Tibial artery (tissue), 4 donors: ENCODE measurements at places on chromosomes 6 and 20.

- no peak for DNase-seq
Measured at GRCh38 chr6:43339168-43339567, 30.3 kb downstream of the ZNF318 start.

DNA sequence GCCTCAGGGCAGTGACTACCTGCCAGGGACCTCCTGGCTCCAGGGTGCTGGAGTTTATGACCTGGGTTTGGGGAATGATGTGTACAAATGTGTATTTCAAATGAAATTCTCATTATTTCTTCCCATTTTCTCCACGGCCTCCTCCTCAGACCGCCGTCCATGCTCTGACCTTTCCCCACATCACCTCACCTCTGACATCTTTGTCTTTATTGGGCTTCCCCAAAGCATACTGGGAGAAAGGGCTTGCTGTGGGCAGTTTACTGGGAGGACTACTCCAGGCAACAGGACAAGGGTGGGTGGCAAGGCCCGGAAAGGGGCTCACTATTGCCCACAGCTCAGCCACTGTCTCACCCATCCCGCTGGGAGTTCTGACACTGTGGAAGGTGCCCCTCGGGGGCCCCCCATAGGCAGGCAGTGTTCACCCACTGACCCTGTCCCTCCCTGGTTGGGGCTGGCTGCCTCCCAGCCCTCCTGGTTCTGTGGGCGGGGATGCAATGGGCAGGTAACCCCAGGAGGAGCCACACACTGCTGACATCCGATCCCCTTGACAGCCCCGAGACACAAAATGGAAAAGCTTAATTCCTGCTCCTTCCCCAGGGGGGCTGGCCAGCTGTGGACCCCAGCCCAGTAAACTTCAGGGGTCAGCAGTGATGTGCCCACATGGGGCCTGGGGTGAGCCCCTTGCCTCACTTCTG lies 39.8 kb upstream of the CST7 start:
- DNase-seq, result no peak

DNA sequence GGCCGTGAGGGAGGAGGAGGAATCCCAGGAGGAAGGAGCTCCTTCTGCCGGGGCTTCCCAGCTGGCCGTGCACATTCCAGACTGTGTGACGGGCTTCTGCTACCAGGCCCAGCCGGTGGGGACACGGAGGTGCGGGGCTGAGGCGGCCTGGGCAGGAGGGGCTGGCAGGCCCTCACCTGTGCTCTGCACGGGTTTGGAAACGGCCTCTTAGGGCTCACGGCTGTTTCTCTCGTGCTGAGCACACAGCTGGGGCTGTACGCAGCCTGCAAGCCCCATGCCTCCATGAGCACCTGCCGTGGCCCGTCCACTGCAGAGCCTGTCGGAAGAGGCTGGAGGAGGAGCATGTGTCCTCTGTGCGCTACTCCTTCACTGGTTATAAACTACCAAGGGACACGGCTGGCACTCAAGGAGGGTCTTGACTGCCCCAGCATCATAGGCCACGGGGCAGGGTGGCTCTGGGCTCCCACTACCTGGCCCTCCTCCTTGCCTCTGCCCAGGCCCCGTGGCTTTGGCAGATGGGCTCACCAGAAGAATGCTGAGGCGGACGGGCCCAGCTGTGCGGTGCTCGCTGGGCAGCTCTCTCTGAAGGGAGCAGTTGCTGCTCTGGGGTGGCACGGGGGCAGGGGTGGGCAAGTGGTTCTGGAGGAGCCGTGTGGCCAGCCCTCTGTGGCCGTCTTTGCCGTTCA lies 15.8 kb downstream of the NPEPL1 start:
- DNase-seq, result no peak

- DNase-seq, result no peak
Measured at GRCh38 chr6:155274106-155274505, 10.3 kb downstream of the CLDN20 start.

- no peak for DNase-seq
Measured at GRCh38 chr20:6533351-6533750, 234.1 kb upstream of the BMP2 start.

- DNase-seq, result no peak
Measured at GRCh38 chr20:1807394-1807793, 87.8 kb upstream of the SIRPA start.

DNA sequence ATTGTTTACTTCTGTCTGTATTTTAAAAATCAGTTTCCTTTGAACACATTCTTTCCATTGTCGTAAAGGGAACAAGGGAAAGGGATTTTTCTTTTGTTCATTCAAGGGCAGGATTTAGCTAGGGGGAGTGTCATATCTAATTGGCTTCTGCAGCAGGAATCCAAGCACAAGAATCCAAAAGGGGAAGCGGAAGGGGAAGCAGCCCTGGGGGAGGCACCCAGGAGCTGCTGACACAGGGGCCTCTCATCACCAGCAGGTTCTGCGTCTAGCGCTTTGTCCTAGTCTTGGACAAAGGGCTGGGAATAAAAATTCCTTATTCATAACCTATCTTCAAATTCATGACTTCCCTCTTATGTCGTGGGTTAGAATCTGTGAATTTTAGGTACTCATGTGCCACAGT lies 13.7 kb downstream of the RIPK1 start:
- peak; percentile 48 for DNase-seq

DNA sequence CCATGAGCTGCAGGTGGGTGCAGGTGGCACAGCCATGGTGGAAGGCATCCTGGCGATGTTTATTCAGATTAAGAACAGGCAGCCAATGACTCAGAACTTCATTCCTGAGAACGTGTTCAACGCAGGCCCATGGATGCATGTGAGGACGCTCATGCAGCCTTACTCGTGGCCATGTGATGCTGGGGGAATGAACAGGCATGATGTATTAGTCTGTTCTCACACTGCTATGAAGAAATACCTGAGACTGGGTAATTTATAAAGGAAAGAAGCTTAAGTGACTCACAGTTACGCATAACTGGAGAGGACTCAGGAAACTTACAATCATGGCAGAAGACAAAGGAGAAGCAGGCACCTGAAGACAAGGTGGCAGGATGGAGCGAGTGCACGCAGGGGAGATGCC lies 146.6 kb downstream of the RNASET2 start:
- DNase-seq, result no peak

DNA sequence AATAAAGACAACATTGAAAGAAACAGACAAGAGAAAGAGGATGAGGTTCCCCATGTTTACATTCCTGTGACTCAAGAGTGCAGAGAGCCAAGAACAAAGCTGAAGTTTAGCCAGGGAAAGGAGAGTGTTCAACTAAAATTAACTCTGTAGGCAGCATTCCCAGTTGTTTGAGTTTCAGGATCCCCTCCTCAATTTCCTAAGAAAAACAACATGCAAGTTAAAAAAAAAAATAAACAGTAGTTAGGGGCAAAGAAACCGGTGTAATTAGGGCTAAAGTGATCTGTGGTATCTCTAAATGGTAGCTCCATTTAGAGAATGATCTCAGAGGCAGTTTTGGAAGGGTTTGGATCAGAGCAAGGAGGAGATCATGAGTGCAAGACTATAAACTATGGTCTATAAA lies 30.9 kb upstream of the RAB23 start:
- no peak for DNase-seq

GRCh38 chr6:50128420-50129005 lies 78.8 kb upstream of the DEFB112 start:
- no peak for DNase-seq

GRCh38 chr6:142810952-142811514 lies 133.9 kb downstream of the HIVEP2 start:
- DNase-seq, result no peak

DNA sequence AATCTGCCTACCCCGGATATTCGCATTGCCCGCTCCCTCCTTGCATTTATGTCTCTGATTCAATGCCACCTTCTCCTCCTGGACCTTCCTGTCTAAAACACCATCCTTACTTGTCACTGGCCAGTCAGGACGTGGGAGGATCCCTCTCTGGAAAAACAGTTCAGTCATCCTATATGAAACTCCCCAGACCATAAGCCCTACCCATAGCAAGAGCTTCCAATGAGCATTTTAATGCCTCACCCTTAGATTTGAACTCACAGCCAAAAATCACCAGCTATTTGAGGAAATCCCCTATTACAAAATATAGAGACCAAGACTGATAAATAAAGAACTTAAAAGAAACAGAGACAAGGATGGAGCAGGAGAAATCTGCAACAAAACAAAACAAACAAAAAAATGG lies 86.4 kb downstream of the SHLD1 start:
- DNase-seq, result no peak

- no peak for DNase-seq
Measured at GRCh38 chr20:56711018-56711417, 81.9 kb downstream of the TFAP2C start.

- DNase-seq, result no peak
Measured at GRCh38 chr6:144262470-144263369, 22.4 kb upstream of the UTRN start.

DNA sequence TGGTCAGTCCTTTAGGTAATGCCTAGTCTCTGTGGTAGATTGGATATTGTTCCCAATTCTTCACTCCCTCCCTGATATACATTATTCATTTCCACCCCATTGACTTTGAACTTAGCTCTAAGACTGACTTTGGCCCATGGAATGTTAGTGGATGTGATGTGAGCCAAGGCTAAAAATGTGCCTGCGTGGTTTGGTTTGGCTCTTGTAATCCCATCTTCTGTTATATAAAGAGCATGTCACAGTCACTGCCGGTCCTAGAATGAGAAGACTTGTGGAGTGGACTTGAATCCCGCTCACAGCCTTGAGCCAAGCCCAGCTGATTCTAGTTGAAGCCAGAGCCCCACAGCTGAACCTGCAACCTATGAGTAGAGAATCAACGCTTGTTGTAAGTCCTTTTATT lies 23.6 kb upstream of the DNAAF9 start:
- DNase-seq, result no peak

- no peak for DNase-seq
Measured at GRCh38 chr6:147561726-147562125, 53.2 kb downstream of the SAMD5 start.

DNA sequence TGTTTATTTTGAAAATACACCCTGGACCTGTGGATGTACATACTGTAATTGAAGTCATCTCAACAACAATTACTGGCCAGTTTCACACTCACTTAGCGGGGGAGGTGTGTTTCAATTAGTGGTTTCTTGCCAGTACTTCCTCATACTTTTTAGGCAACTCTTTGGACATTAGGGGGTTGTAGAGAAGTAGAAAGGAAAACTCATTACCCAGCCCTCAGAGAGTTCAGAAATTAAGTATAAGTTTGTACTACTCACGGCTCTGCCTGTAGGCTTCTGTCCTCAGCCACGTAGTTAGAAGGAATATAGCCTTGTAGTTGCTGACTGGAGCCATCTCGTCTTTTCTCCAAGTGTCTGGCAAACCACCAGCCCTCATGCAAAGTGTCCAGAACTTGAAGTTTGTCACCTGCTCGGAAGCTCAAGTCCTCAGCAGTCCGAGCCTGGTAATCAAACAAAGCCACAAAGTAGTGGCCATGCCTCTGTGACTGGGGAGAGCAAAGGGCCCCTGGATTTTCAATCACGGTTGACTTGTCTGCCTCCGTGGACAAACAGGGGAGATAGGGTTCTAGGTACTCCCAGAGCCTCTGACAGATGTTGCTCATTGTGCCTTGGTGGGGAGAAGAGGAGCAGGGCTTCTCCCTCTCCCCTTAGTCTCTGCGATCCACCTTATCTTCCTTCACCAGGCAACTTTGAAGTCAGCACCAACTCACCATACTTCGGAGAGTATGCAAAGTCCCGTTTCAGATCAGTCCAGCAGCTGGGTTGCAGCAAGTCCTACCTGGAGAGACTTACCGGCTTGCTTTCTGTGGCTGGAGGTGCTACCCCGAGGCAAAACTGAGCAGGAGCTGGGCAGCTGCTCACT lies 749 bp downstream of the FRK start:
- no peak for DNase-seq

- DNase-seq, result no peak
Measured at GRCh38 chr20:62119591-62120364, 2.5 kb upstream of the LSM14B start.

GRCh38 chr6:3518356-3519190 lies 61.7 kb upstream of the SLC22A23 start:
- peak; percentile 49 for DNase-seq

GRCh38 chr6:70797625-70798024 lies 129.9 kb downstream of the SMAP1 start:
- DNase-seq, result no peak

DNA sequence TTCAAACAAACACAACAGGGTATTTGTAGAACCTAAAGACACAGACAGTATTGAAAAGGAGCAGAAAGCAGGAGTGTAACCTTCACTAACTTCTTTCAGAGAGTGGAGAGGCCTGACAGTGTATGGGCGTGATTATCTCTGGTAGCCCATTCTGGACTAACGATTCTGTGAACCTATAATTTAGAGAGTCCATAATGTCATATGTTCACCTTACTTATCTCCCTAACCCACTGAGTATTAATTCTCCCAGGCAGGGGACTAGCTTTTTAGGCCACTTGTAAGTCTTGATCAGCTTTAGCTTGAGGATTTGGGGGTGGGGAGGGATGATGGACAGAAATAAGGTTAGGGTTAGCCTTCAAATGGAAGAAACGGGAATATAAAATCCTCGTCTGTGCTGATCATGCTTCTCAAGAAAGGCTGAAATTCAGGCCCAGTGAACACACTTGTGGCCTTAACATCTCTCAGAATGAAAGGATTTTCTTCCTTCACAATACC lies 2.8 kb upstream of the PARD6B start:
- DNase-seq, result no peak

- no peak for DNase-seq
Measured at GRCh38 chr20:46353500-46354206, 45.4 kb upstream of the CDH22 start.

DNA sequence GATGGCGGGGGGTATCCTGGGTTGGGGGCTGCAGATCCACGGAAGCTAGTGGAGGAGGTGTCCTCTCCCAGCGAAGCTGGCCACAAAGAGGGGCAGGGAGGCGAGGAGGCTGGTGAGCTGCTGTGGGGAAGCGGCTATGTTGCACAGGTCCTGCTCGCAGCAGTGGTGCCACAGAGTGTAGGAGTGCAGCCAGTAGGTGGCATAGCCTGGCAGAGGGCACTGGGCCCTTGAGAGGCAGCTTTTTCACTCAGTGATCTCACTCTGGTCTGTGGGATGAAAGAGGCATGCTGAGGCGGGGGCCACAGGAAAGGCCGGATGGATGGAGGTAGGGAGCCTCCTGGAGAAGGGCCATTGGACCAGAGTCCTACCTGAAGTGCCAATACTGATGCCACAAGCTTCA lies 2.9 kb upstream of the LY6G6D start:
- DNase-seq, result no peak

DNA sequence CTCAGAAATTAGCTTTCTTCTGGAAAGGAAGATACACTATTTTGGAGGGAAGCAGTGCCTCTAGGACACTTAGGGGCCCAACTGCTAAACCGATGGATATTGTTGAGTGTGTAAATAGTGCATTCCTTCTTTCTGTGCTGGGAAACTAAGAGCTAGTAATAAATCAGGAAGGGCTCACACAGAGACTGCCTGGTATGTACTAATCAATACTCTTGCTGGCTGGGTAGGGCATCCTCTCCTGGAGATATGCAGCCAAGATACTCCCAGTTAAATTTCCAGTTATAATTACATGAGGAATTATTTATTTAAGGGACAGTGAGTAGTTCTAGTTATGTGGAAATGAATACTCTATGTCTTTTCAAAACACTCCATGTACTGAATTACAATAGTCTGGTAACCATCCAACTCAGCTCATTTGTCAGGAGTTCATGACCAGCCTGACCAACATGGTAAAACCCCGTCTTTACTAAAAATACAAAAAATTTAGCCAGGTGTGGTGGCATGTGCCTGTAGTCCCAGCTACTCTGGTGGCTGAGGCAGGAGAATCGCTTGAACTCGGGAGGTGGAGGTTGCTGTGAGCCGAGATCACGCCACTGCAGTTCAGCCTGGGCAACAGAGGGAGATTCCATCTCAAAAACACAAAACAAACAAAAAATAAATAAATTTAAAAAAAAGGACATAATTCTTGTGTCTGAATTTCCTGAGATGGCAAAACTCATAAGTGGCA lies 100.0 kb downstream of the OR2B2 start:
- no peak for DNase-seq
